ENCODE measurements at places on chromosomes 5 and 9. TPM values are rescaled to one million over a fixed set of nuclear protein-coding genes. Genes with fewer than 3 reads are reported as not detected.

Gene NRARP
- polyA plus RNA-seq, result 4.2 TPM

Gene ARL10
- polyA plus RNA-seq, result 5.6 TPM

Gene GLRA1
- polyA plus RNA-seq, result not detected

Gene CDC20B
- polyA plus RNA-seq, result not detected

Gene THOC3
- 5.6 TPM for polyA plus RNA-seq

Gene SPINK6
- not detected for polyA plus RNA-seq

Gene HCN1
- polyA plus RNA-seq, result 5.1 TPM

Gene OGN
- polyA plus RNA-seq, result 18.6 TPM

Gene MYORG
- polyA plus RNA-seq, result 1.9 TPM

Gene ZNF300
- 1.6 TPM for polyA plus RNA-seq

Gene F2RL2
- polyA plus RNA-seq, result 0.11 TPM

Gene C9
- not detected for polyA plus RNA-seq

Gene TOR1B
- polyA plus RNA-seq, result 10.0 TPM

Gene RNF44
- polyA plus RNA-seq, result 16.5 TPM

Gene CAVIN4
- polyA plus RNA-seq, result 14.9 TPM

Gene JAKMIP2
- polyA plus RNA-seq, result 0.32 TPM

Gene PCDHA12
- 0.02 TPM for polyA plus RNA-seq

Gene SUSD3
- 0.16 TPM for polyA plus RNA-seq

Gene HDHD3
- 19.6 TPM for polyA plus RNA-seq

Gene PTGES
- polyA plus RNA-seq, result 3.7 TPM

Gene SLC6A19
- polyA plus RNA-seq, result not detected

Gene SPATA31E1
- not detected for polyA plus RNA-seq

Gene ARHGEF28
- polyA plus RNA-seq, result 1.3 TPM

Gene ACTBL2
- polyA plus RNA-seq, result not detected

Gene ELL2
- polyA plus RNA-seq, result 16.7 TPM

Gene LCN1
- not detected for polyA plus RNA-seq

Gene PLEKHG4B
- under 0.01 TPM for polyA plus RNA-seq

Gene SLC22A4
- polyA plus RNA-seq, result 0.86 TPM

Gene APBB3
- 16.7 TPM for polyA plus RNA-seq

Gene SLC34A3
- polyA plus RNA-seq, result not detected

Gene OTULINL
- 0.72 TPM for polyA plus RNA-seq

Gene PCDHA9
- polyA plus RNA-seq, result not detected

Gene SAXO1
- not detected for polyA plus RNA-seq

Gene MARCHF11
- 2.7 TPM for polyA plus RNA-seq

Gene SOHLH1
- not detected for polyA plus RNA-seq

Gene EXD3
- 14.6 TPM for polyA plus RNA-seq

Gene IL7R
- 0.68 TPM for polyA plus RNA-seq

Gene PRDM9
- polyA plus RNA-seq, result not detected

Gene NKD2
- 2.6 TPM for polyA plus RNA-seq

Gene ZNF483
- 1.5 TPM for polyA plus RNA-seq

Data from right cardiac atrium (tissue), 5 donors.